Myocyte (in vitro differentiated cells): ENCODE measurements at places on chromosomes 3 and 15.

DNA sequence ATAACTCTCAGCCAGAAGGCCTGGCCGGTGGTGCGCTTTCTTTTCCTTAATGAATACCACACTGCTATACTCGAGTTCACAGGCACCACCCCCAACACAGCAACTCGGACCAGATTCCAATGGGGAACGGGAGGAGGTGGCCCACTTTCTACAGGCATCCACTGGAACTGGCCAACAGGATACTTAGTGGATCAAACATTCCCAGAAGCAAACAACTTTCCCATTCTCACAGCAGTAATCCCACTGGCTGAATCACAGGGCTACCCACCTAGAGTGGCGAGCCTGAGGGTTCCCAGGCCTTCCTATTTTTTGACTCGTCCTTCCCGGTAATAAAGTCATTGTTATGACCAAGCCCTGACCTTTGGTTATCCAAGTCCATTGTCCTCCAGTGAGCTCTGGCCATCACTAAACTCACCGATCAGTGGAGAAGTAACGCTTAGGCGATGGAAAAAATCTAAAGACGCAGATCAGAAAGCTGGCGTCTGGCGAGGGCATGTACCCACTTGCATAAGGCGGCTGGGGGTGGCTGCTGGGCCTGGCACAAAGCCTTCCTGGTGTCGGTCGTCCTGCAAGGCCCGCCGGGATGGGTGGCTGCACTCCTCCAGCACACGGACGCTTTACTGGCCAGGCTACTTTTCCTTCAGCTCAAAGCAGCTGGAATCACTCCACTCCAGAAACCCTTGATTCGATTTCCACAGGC is 1.2 kb downstream of the EOGT start:
- peak; percentile 54 for DNase-seq

- no peak for DNase-seq
These were observed 50.8 kb upstream of the CRTC3 start for GRCh38 chr15:90478846-90479481.

GRCh38 chr15:66862940-66863335 is 160.9 kb downstream of the SMAD6 start:
- DNase-seq = peak; percentile 83

GRCh38 chr3:170513642-170514041 is 72.2 kb downstream of the SLC7A14 start:
- no peak for DNase-seq

- DNase-seq = no peak
These were observed 167.7 kb downstream of the BCHE start for GRCh38 chr3:165669504-165669903.

DNA sequence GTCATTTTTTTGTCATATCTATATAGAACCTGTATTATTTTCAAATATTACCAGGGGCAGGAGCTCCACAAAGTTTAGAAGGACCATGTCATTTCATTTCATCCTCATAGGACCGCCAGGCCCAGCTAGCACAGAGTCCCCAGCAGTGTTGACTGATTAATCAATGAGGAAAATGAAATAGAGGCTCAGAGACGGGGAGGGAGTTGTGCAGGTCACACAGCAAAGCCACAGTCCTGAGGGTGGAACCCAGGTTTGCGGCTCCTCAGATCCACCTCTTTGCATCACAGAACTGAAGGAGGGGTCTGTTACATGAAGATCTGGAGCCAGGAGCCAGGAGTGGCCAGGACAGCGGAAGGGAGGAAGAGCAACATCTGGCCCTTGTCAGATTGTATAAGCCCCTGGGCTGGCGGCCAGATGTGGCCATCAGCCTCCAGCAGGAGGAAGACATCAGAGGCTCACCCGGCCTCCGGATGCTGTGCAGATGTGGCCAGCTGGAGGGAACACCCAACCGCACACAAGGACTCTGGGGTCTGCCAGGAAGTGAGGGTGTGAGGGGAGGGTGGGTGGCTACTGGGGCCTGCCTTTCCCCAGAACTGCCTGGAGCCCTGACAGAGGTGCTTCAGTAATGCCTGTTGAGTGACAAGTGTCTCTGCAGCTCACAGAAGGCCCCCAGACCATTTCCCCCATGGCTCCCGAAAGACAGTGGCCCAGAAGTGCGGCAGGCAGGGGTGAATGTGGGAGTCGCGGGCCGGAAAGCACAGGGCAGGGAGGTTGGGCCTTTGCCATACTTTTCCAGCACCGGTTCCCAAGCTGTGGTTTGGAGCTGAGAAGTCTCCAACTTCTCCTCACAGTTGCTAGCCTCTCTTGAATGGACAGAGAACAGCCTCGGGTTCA is 21.3 kb downstream of the EFCC1 start:
- peak; percentile 62 for DNase-seq

DNA sequence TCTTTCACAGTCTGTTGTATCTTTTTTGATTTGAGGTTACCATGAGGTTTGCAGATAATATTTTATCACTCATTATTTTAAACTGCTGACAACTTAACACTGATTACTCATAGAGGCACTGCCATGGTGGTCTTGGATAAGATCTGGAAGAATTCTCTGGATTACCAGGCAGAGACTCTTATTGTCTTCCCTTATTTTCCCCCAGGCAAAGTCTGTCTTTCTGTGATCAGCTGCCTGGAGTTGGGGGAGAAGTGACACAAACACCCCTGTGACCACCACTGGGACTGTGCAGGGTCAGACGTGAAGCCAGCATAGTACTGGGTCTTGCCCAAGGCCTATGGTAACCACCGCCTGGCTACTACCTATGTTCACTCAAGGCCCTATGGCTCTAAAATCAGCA is 4.7 kb downstream of the PATL2 start:
- DNase-seq = no peak

DNA sequence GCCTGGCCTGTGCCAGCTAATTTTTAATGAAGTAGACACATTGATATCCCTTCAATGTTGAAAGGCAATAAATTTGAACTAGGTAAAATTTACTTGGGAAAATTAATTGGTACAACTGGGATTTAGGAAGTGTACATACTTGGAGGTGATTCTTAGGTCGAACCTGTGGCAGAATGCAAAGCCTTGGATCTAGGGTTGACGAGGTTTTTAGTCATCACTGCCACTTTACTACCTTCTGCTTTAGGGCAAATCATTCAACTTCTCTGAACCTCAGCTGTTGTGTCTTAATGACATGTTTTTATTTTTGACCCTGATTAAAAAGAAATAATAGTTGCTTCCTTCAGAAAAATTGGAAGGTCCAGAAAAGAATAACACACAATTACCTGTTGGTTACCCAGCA is 2.5 kb downstream of the APPL1 start:
- no peak for DNase-seq

- DNase-seq = peak; percentile 3
These were observed 16.7 kb upstream of the SOX2 start for GRCh38 chr3:181694805-181695660.

DNA sequence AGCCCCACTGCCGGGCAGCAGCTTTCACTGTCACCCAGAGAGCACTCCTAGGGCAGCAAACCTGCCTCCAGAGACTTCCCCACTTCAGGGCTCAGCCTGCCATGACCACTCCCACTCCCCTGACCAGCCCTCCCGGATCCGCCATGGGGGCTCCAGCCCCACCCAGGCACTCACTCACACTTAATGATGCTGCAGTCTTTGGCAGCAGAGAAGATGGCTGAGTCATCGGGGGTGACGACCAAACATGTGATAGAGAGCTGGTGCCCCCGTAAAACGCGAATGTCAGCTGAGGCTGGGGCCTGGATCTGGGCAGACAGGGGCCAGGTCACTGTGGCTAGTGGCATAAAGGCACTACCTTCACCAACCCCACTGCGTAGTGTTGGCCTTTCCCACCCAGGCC is 4.7 kb downstream of the RRP9 start:
- DNase-seq = no peak

GRCh38 chr15:80660119-80660518 is 35.0 kb upstream of the ABHD17C start:
- peak; percentile 69 for DNase-seq

- DNase-seq = no peak
These were observed 464.9 kb downstream of the MFSD1 start for GRCh38 chr3:159266779-159267178.

- peak; percentile 15 for DNase-seq
These were observed 308.4 kb downstream of the PDCD6IP start for GRCh38 chr3:34106879-34107278.

DNA sequence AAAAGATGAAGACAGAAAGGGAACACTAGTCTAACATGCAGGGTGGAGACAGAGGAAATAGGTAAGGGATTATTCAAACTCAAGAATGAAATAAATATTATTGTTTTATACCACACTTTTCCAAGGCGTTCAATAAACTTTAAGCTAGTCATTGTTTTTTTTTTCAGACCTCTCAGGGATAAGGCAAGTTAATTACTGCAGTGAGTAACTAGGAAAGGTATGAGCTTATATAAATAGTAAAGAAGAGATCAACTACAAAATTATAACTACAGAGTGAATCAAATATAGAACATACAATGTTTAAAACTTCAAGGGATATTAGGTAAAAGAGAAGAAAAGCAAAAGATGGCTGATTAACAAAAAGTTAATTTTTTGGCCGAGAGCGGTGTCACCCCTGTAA is 31.5 kb upstream of the XXYLT1 start:
- DNase-seq = no peak
